ENCODE measurements at places on chromosomes 5 and 9. TPM values are rescaled to one million over a fixed set of nuclear protein-coding genes. Genes with fewer than 3 reads are reported as not detected.

The AQP3 gene
- total RNA-seq: 8.2 TPM

The SLC36A3 gene
- total RNA-seq: not detected

The PDE8B gene
- 28.1 TPM for total RNA-seq

GRCh38 chr9:73579823-73580222, 428.2 kb downstream of the ANXA1 start:
- DNase-seq: no peak

- peak; percentile 63 for DNase-seq
These were observed 10.0 kb upstream of the CCL28 start for GRCh38 chr5:43422143-43422542.

- DNase-seq: no peak
These were observed 47.9 kb downstream of the TNFSF15 start for GRCh38 chr9:114757984-114758383.

- no peak for DNase-seq
These were observed 144.5 kb upstream of the EGFLAM start for GRCh38 chr5:38113880-38114279.

GRCh38 chr9:15306068-15306756, 804 bp downstream of the TTC39B start:
- peak; percentile 83 for DNase-seq

DNA sequence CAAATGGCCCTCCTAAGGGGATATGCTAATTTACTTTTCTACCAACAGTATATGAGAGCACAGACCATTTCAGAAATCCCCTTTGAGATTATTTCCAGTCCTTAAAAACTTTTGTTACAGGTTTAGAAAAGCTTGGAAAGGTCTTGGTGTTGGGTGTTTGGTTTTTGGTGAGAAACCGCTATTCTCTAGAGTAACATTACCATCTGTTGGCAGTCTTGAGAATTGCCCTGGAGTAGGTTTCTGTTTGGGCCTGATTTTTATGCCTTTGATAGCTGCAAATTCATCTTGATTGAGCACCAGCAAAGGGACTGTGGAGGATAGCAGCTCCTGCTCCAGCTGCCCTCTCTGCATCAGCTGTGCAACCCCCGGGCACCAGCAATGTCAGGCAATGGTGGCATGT, 8.0 kb downstream of the NUDT2 start:
- DNase-seq: no peak

Data from stomach (tissue), 19 donors.